ENCODE measurements at places on chromosomes 16 and 17.

DNA sequence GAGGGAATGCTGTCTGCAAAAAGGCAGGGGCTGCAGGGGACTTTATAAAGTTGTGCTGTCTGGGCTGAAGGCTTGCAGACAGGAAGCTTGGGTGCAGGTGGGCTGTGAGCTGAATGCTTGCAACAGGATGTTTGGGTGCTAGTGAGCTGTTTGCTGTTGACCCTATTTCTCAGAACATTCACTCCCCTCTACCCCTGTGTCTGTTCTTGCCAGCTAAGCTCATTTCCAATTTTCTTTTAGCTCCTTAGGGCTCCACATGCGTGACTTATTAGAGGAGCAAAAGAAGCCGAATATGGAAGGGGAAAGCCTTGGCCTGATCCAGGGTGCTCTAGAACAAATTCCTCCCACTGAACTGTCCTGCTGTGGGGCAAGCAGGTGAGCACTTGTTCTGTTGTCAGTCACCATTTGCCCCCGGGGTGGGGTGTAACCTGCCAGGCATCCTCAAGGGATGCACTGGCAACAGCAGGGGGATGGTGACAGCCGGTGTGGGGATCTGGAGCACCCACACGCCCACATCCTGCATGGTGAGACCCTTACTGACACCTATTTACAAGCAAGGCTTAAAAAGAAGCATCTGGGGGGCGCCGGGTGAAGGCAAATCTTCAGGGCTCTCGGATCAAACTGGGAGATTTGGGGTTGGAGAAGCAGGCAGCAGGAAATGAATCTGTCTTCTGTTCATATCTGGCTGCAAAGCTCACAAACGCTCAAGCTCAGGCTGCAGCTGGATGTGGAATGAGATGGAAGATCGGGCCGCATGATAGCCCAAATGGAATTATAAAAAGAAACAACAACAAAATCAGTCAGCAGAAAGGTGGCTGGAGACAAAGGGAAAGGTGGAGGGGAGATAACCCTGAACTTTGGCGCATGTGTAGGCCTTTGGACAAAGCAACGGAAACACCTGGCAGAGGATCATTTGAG lies 21.1 kb upstream of the NUP93 start:
- no peak for DNase-seq

GRCh38 chr16:64440421-64440831 lies 681.4 kb downstream of the CDH11 start:
- peak; percentile 96 for DNase-seq

DNA sequence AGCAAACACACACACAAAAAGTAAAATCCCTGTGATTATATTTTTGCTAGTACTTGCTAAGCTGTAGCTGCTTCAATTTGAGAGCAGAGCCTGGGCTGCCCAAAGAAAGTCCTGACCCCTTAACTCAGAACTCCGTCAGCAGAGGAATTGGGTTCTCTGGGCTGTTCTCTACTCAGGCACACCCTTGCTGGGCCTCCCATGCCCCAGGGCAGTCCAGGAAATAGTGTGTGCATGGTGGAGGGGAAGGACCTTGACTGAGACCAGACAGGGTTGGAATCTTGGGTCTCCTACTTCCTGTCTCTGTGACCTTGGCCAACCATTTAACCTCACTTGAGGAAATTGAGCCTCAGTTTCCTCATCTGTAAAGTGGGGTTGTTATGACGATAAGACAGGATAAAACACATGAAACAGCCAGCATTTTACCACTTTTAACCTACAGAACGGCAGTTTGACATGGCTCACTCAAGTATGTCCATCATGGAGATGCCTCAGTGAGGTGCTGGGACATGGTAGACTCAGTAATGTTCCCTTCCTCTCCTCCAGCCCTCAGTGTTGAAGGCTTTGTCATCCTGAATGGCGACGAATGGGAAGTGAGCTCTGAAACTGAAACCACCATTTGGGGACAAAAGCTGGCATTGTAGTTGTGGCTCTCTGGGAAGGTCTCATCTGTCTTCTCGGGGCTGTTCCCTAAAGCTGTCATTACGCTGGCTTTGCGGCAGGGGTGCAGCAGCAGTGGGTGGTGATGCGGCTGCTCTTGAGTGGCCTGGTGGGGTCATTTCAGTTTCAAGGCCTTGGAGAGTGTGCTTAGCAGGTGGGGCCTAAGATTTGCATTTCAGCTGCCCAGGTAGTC lies 74.9 kb downstream of the CMIP start:
- DNase-seq: no peak

GRCh38 chr17:50096758-50097157 lies 1.6 kb downstream of the PDK2 start:
- DNase-seq: no peak

DNA sequence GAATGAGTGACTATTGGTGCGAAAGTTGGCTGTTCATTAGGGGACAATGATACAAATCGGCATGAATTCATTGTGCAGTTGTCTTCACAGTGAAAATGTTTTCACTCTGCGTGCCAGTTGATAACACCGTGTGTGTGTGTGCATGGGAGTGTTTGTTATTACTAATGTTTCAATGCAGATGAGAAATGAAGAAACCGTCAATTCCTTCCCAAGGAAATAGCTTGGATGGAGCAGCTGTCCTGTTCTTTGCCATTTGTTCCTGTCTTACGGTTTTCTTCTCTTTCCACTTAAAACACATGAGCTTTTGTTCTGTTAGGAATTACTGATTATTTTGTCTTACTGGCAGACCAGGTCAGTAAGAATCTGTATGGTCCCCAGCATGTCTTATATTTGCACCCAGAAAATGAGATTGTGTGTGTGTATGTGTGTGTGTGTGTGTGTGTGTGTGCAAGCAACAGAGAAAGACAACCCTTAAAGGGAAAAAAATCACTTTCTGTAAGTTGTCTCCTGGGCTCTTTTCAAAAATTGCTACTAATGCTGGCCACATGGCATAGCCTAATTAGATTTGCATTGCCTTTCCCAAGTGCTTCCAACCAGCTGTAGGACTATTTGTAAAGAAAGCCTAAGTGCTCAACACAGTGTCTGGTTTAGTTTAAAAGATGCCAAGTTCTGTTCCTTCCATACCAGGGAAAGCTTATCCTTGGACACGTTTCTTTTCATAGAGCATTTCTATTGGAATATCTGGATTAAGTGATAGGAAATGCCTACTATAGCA lies 23.8 kb downstream of the SHISA9 start:
- no peak for DNase-seq
